ENCODE measurements at places on chromosomes 1 and 21.

DNA sequence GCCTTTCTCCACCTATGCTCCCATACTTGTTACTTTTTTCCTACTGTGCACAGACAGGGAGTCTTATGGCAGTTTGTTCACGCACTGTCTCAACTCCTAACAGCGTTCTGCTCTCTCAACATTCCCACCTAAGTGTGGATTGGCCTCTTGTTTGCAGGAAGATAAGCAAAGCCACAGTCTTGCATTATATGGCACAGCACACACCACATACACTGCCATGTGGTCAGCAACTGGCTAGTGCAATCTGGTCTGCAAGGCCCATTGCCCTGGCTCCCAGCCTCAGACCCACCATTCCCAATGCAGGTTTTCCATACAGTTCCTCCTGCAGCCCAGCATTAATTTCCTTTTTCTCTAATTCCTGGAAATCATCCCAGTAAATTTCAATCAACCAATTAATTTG lies 38.3 kb upstream of the LAMC2 start:
- DNase-seq = no peak

DNA sequence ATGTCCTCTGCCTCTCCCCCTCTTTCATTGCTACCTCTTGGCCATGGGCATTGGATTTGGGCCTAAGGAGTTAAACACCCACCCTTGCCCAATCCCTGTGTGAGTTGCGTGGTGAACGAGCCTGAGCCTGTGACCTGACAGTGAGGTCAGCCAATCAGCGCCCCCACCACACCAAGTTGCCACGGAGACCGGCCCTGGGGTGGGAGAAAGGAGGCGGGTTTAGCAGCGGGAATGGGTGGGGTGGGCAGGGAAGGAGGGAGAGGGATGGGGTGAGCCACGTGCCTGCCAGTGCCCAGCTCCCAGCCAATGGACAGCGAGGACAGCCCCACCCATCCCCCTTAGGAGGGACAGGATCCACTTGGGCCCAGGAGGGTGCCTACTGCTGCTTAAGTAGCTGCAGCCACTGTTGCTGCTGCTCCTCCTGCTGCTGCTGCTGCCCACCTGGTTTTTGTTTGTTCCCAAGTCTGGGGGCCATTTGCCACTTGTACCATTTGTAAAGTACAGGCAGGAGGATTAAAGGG lies 9.5 kb downstream of the ZBTB7B start:
- peak; percentile 83 for DNase-seq

GRCh38 chr1:214548988-214549387 lies 2.4 kb downstream of the PTPN14 start:
- DNase-seq = peak; percentile 74

DNA sequence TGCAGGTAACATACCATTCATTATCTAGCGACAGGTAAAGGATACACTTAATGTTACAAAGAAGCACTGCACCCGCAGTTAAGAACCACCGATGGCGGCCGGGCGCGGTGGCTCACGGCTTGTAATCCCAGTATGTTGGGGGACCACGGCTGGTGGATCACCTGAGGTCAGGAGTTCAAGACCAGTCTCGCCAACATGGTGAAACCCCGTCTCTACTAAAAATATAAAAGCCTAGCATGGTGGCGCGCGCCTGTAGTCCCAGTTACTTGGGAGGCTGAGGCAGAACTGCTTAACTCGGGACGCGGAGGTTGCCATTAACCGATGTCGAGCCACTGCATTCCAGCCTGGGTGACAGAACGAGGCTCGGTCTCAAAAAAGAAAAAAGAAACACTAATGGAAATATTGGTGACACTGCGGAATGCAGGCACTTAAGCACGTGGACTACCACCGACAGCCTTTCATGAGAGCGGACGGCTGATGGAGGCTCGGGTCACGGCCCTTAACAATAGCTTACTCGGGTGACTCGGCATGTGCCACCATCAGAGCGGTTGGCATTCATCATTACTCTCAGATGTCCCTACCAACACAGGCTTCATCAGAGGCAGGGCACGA lies 542 bp downstream of the GAS5 start:
- no peak for DNase-seq

GRCh38 chr1:245587435-245588115 lies 432.8 kb downstream of the KIF26B start:
- no peak for DNase-seq

GRCh38 chr1:202805886-202806844 lies 2.1 kb downstream of the KDM5B start:
- no peak for DNase-seq

DNA sequence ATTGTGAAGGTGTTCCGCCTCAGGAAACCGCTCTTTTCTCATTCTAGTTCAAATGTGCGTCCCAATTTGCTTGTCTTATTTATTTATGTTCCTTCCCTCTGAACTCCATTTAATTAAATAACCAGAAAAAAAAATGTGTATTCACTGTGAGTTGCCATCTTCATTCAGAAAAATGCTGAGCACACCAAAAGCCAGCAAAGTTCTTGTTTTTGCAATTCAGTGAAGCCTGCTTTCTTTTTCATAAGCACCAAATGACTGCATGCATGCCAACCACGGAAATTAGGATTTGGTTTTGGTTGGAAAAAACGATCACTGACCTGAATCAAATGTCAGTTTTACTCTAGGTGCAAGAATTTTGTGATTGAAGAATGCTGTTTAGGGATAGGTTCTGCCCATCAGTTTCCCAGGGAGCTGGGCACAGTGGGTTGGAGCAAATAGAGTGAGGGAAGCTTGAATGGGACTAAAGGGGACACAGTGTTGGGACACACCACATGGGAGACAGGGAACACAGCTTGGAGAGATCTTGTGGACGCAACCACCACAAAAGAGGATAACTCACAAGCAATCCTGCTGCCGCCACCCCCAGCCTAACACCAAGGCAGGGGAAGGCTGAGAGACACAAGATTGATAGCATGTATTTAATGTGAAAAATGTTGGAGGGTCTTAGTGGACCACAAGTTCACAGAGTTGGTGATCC lies 183.4 kb upstream of the GALNT2 start:
- DNase-seq = no peak

All from Right ventricle myocardium superior (tissue), 1 donor.